ENCODE measurements at places on chromosomes 3 and 15.
A peak's percentile ranks its signal among the peaks of the same experiment; 100 is the strongest.

GRCh38 chr15:26070095-26070532 is 207.0 kb upstream of the ATP10A start:
- no peak for DNase-seq

- DNase-seq: no peak
Measured at GRCh38 chr15:29756358-29757267, 65.7 kb downstream of the TJP1 start.

- no peak for DNase-seq
Measured at GRCh38 chr3:3589715-3590130, 209.5 kb upstream of the LRRN1 start.

DNA sequence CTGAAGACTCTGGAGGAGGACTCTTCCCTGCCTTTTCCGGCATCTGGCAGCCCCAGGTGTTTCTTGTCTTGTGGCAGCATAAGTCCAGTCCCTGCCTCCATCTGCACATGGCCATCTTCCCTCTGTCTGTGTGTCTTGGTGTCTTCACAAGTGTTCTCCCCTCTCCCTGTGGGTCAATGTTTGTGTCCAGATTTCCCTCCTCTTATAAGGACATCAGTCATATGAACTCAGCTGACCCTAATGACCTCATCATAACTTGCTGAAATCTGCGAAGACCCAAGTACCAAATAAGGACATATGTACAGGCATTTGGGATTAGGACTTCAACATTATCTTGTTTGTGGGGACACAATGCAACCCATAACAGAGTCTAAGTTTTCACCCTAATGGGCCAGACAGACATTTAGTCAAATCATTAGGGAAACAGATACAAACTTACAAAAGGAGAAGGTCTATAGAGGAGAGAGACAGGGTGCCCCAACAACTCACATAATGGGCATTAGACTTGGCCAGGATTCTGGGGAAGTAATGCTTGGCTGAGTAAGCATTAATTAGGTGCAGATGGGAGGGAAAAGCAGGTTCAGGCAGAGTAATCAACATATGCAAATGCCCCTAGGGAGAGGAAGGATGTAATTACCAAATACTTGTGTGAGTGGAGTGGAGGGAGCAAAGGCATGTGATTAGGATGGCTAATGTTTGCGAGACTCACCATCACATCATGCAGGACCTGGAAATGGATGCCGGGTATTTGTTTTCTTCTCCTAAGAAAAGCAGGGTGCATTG is 372.8 kb upstream of the TBL1XR1 start:
- no peak for DNase-seq

GRCh38 chr15:28914483-28915023 is 28.8 kb downstream of the APBA2 start:
- no peak for DNase-seq

DNA sequence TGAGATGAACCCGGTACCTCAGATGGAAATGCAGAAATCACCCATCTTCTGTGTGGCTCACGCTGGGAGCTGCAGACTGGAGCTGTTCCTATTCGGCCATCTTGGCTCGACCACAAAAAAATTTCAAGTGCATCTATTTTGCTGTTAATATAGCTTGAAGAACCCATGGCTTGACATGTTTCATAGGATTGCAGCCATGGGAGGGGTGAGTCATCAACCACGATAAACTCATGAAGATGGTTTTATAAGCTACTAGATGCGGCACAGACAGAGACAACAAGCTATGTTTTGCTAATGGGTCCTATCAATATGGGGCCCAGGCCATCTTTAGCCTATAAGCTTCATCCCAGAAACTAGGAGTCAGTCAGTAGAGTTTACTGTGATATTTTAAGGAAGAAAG is 100.4 kb upstream of the PHLDB2 start:
- DNase-seq: no peak

- no peak for DNase-seq
Measured at GRCh38 chr3:66553441-66554113, 52.8 kb upstream of the LRIG1 start.

DNA sequence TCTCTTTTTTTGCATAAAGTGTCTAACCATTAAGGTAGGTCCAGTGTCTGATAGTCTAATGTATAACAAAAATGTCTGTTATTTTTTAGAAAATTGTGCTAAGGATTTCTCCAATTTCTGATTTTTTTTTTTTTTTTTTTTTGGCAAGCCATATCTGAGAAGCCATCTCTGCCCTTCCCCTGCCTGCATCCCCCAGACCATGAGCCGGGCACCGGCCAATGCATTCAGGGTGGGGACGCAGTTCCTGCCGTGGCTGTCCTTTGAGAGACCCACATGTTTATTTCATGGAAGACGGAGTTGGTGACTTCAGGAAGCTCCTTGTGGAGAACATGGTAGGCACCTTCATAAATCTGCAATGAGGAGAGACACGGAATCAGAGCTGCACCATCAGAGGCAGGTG is 19.2 kb downstream of the ABTB1 start:
- DNase-seq: no peak

GRCh38 chr3:177396733-177397132 is 199.5 kb upstream of the TBL1XR1 start:
- DNase-seq: no peak

DNA sequence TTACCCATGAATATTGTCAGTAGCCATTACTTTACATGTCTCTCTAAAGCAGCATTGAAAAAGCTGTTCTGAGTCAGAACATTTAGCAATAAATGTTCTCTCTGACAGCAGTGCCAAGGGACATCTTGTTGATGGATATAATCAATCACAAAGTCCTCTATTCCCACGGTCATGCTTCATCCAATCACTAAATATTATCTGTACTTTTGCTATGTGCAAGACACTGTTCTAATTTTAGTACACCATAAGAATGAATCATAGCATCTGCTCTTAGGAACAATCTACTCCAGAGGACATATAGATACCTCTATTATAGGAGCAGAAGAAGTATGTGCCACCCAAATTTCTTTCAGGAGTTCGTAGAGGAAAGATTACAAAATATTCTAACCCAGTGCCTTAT is 142.5 kb upstream of the MBNL1 start:
- DNase-seq: no peak

- DNase-seq: no peak
Measured at GRCh38 chr3:169295912-169296570, 367.5 kb downstream of the MECOM start.

GRCh38 chr15:60408463-60408981 is 10.7 kb upstream of the ANXA2 start:
- no peak for DNase-seq

DNA sequence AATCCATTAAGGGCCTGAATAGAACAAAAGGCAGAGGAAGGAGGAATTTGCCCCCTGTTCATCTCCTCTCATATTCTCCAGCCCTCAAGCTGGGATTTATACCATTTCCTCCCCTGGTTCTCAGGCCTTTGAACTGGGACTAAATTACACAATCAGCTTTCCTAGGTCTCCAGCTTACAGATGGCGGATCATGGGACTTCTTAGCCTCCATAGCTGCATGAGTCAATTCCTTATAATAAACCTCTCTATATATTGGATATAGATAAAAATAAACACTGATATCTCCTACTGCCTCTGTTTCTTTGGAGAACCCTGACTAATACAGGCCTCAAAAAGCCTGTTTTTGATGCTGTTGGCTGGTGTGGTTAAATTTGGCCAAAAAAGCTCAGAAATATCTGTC is 84.5 kb upstream of the TMEM108 start:
- no peak for DNase-seq

- DNase-seq: no peak
Measured at GRCh38 chr3:76991165-76991564, 48.7 kb upstream of the ROBO2 start.

- DNase-seq: peak; percentile 49
Measured at GRCh38 chr3:42535981-42536784, 33.7 kb downstream of the VIPR1 start.

GRCh38 chr15:84598993-84599392 is 1.8 kb upstream of the ZSCAN2 start:
- peak; percentile 48 for DNase-seq

- peak; percentile 22 for DNase-seq
Measured at GRCh38 chr3:123286308-123287023, 84.7 kb downstream of the SEC22A start.

GRCh38 chr15:44537735-44538240 is 841 bp downstream of the EIF3J start:
- peak; percentile 25 for DNase-seq

GRCh38 chr3:64072126-64072525 is 48.8 kb upstream of the PSMD6 start:
- DNase-seq: no peak

GRCh38 chr3:110246796-110247376 is 824.7 kb upstream of the NECTIN3 start:
- DNase-seq: no peak

DNA sequence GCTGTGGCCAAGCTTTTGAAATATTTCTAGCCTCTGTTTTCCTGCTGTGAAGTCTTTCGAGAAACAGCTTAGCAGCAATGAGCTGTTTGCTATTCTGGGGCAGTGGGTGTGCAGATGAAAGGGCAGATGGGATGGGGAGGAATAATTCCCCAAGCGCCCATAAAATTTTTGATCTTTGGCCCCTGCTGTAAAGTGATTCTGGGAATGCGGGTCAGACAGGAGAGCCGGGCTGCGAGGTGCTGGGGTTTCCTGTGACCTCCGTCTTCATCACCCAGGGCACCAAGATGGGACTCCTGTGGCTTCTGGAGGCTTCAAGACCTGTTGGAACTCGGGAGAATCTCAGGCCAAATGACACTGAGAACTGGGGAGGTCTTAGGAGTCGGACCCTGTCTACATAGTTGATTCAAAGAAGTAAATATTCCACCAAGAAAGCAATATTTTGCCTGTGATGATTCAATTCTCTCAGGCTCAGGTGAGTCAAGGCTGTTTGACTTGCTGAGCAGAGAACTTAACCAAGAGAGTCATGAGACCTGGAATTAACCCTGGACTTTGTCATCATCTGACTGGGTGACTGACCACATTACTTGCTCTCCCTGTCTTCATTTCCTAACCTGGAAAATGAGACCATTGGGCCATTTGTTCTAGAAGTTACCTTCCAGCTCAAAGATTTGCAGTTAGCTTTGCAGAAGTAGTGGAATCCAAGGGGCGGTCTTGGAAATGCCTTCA is 86.4 kb downstream of the POLR2M start:
- DNase-seq: no peak

- DNase-seq: no peak
Measured at GRCh38 chr3:69088063-69088462, 3.3 kb downstream of the ARL6IP5 start.

- DNase-seq: no peak
Measured at GRCh38 chr3:113454630-113455029, 13.3 kb upstream of the CFAP44 start.

DNA sequence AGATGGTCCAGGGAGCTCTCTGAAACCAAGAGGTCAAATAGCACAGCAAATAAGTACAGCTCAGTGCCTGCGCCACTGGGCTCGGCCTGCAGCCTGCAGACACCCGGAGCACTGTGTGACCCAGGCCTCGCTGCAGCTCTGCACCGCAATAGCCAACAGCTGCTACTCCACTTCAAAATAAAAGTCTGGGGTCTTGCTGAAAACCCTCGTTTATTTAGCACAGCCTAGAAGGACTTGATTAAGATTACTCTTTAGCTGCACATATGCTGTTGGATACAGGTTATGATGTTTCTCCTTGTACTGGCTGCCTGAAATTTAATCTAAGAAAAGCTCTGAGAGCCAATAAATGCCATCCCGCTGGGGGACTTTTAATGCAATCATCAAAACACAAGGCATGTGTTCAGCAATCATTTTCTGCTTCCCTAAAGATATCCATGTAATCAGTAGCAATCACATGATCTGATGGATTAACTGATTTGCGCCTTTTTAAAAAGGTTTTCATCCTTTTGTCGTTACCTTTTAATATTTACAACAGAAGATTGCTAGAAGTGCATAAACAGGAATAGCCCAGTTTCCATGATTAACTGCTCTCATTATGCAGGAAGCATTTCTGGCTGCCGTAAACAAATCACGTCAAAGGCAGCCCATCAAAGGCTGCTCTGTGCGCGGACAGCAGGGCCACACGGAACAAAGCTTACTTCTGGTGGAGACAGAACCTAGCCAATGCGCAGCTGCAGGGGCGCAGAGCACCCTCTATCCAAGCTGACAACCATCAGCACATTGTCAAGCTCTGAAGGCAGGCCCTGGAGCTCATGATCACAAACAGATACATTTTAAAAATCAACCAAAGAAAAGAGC is 58.8 kb downstream of the CLASP2 start:
- DNase-seq: peak; percentile 83

- DNase-seq: no peak
Measured at GRCh38 chr3:11010426-11011165, 18.0 kb downstream of the SLC6A1 start.
